ENCODE measurements at places on chromosomes 5 and 9.

GRCh38 chr5:74149395-74149794 is 491.1 kb downstream of the ENC1 start:
- DNase-seq: no peak

- DNase-seq: no peak
These were observed 753 bp downstream of the FANCC start for GRCh38 chr9:95316794-95317118.

GRCh38 chr9:109604781-109605180 is 106.7 kb upstream of the PTPN3 start:
- no peak for DNase-seq

DNA sequence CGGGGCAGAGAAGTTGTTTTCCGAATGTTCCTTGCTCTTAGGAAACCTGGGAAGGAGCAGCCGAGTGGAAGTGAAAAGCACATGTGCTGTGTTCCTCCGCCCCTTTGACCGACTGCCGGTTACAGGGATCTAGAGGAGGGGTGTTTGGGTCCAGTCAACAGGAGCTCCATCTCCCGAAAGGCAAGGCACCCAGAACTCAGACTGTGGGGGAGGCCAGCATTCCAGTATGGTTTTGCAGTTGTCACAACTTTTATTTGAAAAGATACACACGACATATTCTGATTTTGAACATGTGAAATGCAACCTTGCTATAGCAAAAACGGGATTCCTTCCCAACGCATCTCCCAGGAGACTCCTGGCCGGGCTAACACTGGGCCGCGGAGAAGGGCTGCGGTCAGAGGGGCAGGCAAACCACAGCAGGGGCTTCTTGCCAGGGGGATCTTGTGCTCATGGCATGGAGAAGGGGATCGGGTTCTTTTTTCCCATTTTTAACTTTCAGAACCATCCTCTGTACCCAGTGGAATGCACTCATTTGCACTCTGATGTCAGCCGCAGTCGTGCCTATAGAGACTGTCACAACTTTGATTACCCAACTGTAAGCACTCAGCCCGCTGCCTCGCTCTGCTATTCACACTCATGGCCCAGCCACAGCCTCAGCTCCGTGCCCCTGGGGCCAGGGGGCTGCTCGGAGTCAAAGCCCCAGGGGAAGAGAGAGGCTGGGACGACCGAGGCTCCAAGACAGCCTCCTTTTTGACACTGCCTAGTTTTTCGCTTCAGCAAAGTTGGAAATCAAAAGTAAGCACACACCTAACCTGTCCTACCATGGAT is 3.9 kb downstream of the QRFP start:
- DNase-seq: no peak
